IMR-90 (cell line): ENCODE measurements at places on chromosomes 4 and X. TPM values are rescaled to one million over a fixed set of nuclear protein-coding genes. Genes with fewer than 3 reads are reported as not detected.

DNA sequence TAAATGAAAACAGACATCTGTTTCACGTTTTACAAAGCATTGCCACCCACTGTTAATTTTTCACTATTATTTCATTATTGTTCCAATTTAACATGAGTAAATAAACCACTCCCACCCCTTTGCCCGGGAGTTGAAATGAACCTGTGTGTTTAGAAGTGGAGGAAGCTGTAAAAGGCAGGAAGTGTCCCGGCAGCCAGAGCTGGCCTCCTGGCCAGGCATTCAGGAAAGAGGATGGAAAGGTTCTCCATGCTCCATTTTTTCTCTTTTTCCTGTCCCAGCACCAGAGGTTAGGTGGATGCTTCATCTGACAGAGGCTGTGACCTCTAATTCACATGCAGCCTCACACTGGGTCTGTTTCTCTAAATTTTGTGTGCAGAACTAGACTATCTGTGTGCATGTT, 55.5 kb upstream of the LNX1 start:
- H3K27me3 ChIP-seq, result no peaks in the 10 kb centered on the region
- H3K4me1 ChIP-seq, result peaks cover 6% of the 10 kb centered on the region
- no peaks in the 10 kb centered on the region for H3K36me3 ChIP-seq
- no peak overlapping the region for H3K27ac ChIP-seq

DNA sequence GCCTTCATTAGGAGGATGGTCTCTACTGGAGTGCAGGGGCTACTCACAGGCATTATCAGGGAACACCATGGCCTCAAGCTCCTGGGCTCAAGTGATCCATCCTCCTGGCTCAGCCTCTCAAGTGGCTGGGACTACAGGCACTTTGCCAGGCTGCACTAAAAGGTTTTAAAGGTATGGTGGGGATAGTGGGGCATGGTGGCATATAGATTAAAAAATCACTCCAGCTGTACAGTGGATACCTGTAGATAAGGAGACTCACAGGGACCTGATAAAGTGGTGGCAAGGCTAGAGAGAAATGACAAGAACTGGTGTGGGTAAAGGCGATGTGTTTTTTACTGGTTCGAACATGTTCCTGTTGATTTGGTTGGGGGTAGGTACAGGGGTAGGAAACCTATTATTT, 5.9 kb downstream of the ZAR1 start:
- peaks cover 19% of the 10 kb centered on the region for H3K27me3 ChIP-seq
- H3K27ac ChIP-seq, result no peak overlapping the region
- H3K4me1 ChIP-seq, result no peaks in the 10 kb centered on the region
- DNase-seq, result no peak

- H3K27me3 ChIP-seq, result no peaks in the 10 kb centered on the region
- H3K36me3 ChIP-seq, result no peaks in the 10 kb centered on the region
- H3K4me3 ChIP-seq, result no peak overlapping the region
- no peak overlapping the region for H3K27ac ChIP-seq
- DNase-seq, result peak; percentile 24
- no peaks in the 10 kb centered on the region; the same call in 1 of the 2 replicates for H3K4me1 ChIP-seq
Observed at GRCh38 chrX:9131066-9131465, 97.1 kb upstream of the FAM9B start.

IBSP gene
- not detected in 2 replicates for total RNA-seq
